Vagina (tissue), 2 donors: ENCODE measurements at places on chromosomes 5 and 9.

GRCh38 chr9:4690144-4690543 lies 10.8 kb downstream of the CDC37L1 start:
- no peak for DNase-seq

- no peak for DNase-seq
Observed at GRCh38 chr9:129008986-129009583, 19.0 kb downstream of the SH3GLB2 start.

DNA sequence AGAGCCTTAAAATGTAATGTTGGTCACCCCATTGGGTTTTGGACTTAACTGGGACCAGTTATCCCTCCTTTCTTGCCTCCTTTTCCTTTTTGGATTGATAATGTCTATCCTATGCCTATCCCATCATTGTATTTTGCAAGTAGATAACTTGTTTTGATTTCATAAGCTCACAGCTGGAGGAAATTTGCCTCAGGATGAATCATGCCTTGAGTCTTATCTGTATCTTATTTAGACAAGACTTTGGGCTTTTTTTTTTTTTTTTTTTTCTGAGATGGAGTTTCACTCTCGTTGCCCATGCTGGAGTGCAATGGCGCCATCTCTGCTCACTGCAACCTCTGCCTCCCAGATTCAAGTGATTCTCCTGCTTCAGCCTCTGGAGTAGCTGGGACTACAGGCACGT lies 443.3 kb downstream of the DNAH5 start:
- DNase-seq, result no peak

GRCh38 chr5:170429014-170429413 lies 39.8 kb upstream of the KCNMB1 start:
- DNase-seq, result no peak

- DNase-seq, result no peak
Observed at GRCh38 chr9:3361116-3361515, 164.7 kb downstream of the RFX3 start.

DNA sequence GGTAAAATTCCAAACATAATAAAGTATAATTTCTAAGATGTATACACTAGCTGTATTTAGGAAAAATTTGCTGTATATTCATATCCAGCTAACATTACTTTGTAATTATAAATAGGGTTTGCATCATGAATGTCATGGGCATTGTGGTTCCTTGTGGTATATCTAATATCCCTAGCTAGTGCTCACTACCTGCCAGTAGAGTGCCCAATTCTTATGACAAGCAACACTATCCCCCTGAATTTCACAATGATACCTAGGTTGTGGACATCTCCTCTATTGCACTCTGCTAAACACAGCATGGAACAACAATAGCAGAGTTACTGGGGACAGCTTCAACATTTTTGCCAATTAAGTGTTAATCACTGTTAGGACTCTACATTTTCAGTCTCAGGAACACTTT lies 1656.5 kb downstream of the EFNA5 start:
- no peak for DNase-seq

DNA sequence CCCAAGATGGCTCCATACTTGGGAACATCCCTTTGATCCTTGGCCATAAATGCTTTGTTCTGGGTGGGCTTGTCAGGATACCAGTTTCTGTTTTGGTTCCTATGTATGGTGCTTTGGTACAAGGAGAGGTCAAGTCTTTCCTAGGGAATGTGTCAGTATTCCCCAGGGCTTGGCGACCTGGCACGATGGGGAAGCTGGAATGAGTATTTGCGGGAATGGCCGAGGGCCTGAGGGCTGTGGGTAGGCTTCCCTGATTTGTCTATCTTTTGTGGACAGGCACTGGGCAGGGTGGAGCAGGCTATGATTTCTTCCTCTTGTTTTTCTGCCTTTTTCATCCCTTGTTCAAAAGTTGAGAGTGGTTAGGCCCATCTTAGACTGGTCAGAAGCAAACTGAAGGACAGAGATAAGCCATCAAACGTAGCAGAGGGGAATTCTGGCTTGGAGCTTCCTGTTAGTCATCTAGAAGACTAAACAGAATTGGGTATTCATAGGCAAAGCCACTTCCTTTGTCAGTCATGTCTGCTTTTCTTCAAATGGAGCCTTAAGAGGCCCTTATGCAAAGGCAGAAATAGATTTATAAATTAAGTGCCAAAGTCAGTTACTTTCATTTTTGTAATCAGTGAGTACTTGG lies 13.7 kb downstream of the DOCK2 start:
- no peak for DNase-seq

GRCh38 chr9:33264003-33264472 lies 470 bp downstream of the BAG1 start:
- DNase-seq, result no peak

GRCh38 chr9:35096035-35096849 lies at the start of gene PIGO:
Gene PIGO, minus strand, starts transcription at chr9:35096591. Its CDS starts 1,026 bp downstream, at chr9:35095565.
- DNase-seq, result no peak

DNA sequence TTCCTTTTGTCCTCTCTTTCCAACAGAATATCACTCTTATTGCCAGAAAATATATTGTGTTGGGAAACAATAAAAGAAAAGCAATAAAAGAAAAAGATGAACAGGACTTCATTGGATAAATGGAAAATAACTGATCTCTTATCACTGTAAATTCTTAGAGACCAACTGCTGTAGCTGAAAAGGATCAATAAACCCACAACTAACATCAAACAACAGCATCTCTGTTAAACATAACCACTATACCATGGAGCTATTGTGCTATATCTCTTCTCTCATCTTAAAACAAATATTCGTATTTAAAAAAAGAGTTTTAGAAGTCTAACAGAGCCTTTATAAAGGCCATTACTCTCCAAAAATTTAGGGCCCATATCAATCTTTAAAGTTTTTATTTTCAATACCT lies 502.4 kb downstream of the TMEM232 start:
- DNase-seq, result no peak

DNA sequence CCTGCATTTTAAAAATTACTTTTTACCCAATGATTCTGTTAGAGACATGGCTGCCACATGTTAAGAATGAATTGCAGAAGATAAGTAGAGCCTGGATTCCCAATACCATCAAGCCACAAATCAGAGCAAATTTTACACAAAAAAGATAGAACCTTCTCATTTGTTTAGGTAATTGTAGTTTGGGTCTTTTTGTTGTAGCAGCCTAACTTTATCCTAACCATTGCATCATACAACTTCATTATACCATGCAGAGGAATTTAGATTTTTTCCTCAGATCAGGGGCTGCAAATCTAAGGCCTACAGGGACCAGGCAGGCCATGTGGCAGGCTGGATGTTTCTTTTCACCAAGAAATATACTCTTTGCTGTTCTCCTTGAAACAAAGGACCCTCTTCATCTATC lies 34.6 kb downstream of the NKX2-5 start:
- DNase-seq, result no peak

- no peak for DNase-seq
Observed at GRCh38 chr5:98497418-98497817, 276.0 kb upstream of the RGMB start.

DNA sequence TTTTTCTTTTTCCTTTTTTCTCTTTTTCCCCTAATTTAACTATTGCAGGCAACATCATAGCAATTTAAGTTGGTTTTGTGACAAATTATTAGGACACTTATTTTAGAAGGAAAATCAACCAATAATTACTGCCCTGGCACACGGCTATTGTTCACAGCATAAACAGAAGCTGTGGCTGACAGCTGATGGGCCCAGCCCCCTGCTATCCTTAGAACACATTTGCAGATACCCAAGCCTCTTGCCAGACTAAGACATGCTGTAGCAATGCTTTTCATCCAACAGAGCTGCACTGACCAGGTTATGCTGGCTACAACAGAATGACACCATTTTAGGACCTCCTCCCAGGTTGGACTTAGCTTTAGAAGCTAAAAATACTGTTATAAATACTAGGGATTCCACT lies 852.7 kb upstream of the DMAC1 start:
- no peak for DNase-seq

GRCh38 chr9:125889476-125890419 lies 142.6 kb downstream of the PBX3 start:
- no peak for DNase-seq

DNA sequence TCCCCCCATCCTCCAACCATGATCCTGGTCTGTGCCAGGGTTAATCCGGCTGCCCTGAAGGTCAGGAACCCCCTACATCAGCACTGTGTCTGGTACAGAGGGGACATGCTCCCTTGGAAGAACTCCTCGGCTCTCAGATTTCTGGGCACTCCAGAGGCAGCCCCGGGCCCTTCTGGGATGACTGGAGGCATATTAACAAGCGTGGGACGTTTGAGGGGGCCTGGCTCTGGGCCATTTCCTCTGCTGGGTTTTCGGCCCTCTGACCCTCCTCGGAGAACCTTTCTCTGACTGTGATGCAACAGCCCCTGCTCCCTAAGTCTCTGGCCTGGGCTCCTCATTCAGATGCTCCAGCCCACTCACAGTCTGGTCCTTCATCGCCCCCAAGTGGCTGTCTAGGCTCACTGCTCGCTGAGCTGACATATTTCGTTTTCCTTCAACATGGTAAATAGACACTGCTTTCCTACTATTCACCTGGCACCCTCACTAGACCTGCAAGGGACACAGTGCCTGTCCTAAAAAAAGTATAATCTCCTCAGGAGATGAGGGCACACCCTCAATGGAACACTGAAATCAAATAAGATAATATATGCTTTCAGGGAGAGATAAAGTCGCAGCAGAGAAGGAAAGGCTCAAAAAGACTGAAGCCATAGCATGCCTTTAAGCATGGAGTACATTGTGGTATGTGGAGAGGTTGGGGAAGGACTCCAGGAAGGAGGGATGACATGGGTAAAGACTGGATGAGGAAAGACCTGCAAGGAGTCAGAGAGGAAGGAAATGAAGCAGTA lies 404.7 kb upstream of the TRPC7 start:
- no peak for DNase-seq

DNA sequence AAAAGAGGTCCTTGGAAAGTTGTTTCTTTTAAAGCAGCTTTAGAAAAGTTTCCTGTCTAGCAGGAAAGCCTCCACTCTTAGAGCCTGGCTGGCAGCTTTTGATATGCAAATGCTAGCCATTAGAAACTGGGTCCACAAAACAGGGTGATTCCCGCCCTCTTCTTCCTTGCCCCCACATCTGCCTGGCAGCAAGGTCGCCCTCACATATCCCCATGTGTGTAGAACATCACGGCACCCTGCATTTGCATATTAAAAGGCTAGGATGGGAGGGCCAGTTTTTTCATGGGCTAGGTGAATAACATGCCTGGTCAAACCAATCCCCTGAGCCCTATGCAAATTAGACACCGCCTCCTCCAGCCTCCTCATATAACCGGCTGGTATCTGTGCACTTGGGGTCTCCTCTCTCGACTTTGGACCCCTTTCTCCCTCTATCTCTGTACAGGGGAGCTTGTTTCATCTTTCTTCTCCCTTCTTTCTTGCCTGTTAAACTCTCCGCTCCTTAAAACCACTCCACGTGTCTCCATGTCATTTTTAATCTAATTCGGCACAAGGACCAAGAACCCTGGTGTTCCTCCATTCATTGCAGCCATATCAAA lies 426.8 kb upstream of the CTNND2 start:
- no peak for DNase-seq
